Retina (tissue), 1 donor: ENCODE measurements at places on chromosomes 12 and 14.

- no peak for DNase-seq
These were observed 6.1 kb upstream of the NUAK1 start for GRCh38 chr12:106144847-106145246.

DNA sequence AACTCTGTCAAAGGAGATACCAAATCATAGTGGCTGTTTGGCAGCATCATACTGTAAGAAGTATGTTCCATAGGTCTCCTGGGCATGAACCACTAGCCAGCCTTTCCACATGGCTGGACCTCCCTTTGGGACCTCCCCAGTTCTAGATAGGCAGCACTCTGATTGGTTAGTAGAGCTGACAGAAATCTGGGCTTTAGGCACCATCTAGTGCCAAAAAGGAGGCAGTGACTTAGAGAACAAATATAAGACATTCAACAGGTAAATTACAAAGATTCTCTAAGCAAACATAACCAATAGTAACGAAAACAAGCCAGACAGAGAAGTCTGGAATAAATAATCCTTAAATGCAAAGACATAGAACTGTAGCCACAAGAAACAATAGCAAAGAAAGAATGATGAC is 148.0 kb upstream of the PDE3A start:
- DNase-seq: no peak

DNA sequence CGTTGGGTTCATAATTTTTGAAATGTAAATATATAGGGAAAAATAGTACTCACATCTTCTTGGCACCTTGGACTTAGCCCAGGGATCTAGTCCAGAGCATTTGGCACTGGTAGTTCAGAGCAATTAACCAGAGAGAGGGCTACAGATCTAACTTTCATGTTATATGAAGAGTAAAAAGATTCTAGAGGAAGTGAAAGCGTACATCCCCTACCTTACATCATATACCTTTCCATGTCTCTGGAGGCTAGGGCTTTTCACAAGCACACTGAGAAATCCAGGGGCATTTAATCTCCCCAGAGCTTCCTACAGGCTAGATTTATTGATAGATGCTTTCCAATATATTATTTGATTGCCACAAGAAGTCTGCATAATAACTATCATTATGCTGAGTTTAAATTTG is 687.5 kb upstream of the FBXO33 start:
- no peak for DNase-seq

DNA sequence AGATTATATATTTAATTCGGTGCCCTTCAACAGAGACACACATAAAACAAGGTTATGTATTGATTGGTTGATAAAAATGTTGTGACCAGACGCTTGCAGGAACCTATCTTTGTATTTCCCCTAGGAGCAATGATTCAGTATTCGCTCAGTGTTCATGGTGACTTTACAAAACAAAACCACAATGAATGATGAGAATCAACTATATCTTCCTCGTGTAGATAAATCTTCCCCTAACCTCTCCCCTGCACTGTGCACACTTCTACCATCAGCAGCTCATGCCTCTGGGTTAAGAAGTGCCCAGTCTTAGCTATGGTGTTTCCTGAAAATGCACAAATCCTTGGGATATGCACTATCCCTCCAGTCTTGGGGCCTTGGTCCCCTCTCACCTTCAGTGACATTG is 16.3 kb downstream of the RIN3 start:
- no peak for DNase-seq

GRCh38 chr14:77763978-77764377 is 3.0 kb upstream of the SNW1 start:
- DNase-seq: no peak
